GM10248 (cell line): ENCODE measurements at places on chromosomes 6 and 20.

DNA sequence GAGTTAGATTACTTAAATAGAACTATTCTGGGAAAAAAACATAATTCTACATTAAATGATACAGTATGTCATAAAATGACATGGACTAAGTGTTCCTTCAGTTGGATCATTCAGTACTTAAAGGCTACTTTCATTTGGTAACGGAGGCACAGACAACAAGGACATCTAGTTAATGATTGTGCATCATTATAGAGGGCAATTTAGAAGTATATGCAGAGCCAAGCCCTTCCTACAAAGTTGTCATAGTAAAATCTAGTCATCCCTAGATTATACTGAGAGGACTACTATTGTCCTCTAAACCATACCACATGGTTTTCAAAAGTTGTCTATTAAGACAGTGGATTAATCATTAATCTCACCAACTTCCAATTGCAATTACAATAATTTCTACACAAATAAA, 53.9 kb upstream of the STXBP5 start:
- DNase-seq, result no peak

DNA sequence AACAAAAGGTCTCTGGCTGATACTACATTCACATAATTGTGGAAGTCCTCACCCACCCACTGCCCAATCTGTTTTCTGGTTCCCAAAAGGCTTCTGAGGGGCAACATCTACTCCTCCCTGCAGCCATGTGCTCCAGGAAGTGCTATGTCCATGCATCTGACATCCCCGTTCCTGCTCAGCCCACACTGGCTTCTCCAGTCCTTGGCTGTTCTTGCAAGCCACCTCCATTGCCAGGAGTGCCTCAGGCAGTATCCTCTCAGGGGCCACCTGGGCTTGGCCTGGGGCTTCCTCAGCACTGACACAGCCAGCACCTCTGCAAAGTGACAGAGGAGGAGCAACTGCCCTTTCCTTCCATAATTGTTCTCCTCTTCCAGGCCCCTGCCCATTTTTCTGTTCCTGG, 18.3 kb downstream of the ARHGAP18 start:
- no peak for DNase-seq

DNA sequence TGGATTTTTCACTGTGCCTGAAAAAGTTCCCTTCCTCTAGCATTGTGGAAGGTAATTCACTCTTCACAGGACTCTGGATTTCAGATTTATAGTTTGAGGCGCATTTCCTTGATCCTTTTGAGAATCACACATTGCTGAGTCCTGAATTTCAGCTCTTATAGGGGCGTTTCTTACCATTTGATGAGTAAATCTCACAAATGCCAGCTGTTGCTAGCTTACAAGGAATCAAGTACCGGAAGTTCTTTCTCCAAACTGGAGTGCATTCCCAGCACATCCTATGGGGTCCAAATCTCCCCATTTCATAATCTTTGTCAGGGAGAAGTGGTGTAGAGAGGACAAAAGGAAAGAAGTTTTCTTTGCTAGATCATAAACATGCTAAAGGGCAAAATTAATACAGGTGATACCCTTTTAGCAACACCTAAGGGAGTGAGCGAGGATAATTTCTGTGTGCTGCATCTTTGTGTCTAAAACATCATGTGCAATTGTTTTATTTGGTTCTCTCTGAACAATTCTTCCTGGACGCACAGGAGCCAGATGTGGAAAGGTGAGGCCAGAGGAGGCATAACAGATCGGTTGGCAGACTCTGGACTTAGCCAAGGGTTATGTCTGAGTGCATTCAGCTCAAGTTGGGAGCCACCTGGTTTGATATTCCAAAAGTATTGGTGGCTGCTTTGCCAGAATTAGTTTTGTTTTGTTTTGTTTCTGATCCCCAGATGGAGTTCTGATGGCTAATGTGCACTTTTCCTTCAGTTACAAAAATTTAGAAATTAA, 37.4 kb upstream of the EYA2 start:
- DNase-seq, result no peak

- no peak for DNase-seq
Observed at GRCh38 chr20:48984575-48985219, 61.4 kb upstream of the CSE1L start.

DNA sequence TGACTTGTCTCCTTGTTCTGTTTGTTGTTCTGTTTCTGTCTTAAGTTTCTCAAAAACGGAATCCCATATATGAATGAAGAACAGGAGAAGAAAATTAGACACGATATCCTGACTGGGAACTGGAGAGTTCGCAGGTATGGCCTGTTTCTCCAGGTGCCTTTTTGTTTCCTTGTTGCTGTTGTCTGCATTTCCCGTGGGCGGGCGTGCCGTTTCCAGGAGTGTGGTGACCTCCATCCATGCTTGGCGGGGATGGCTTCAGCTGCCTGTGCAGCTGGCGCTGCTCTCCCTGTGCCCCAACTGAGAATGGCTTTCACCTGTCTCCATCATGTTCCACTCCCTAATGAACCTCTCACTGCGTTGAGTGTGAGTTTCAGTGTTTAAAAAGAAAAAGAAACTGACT, 4.4 kb downstream of the PNLDC1 start:
- no peak for DNase-seq

DNA sequence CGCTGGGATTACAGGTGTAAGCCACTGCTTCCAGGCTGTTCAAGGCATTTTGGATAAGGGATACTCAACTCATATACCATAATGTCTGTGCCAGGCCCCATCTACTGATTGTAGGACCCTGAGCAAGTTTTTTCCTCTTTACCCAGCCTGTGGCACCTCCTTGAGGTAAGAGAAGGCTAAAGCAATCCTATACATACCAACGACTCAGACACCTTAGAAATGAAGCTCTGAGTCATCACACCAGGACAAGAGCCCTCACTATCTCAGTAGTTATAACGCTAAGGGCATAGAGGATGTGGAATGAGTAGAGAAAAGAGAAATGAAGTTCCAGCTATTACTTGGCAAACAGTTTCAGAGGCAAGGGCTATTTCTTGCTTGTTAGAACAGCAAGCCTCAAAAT, 16.9 kb downstream of the NDRG3 start:
- peak; percentile 37 for DNase-seq

DNA sequence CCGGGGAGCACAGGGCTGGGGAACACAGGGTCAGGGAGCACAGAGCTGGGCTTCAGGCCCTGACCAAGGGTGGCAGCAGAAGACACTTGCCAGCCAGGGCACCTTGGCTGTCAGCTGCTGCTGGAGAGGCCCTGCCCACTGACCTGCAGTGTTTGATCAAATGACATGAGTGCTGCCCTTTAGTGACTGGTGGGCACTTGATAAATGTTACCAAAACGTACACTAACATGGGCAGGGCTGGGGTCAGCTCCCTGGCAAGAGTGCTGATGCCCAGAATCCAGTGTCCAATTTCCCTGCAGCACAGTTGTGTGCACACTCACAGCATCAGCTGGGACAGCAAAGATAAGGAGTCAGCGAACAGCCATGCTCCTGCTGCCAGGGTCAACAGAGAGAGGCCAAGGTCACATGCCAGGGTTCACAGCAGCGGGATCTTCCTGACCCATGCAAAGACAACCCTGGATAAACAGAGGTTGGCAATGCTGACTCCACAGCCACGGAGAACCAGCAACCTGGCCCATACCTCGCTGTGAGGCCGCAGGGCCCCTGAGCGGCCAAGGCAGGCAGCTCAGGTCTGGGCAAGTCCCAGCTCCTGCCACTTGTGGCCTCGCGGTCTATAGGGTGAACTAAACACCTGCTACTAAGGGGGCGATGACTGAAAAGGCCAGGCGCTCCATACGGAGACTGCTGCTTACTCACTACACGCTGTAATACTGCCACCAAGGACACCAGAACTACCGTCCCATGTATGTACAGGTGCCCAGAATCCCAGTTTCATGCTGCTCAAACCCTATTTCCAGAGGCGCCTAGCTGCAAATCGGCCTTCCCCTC, 46.3 kb downstream of the NINL start:
- no peak for DNase-seq

DNA sequence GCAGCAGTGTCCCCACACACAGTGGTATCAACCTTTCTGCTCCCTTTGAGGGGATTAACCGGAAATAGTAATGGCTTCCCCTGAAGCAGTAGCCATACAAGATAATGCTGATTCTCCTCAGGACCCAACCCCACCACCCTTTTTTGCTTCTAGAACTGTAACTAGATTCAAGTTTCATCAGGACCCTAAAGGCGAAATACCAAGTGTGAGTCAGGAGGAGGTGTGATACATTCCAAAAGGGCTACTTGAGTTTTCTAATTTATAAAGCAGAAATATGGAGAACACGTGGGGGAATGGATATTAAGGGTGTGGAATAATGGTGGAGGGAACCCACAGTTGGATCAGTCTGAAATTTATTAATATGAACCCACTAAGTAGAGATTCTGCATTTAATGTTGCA, 51.5 kb upstream of the CAP2 start:
- no peak for DNase-seq

DNA sequence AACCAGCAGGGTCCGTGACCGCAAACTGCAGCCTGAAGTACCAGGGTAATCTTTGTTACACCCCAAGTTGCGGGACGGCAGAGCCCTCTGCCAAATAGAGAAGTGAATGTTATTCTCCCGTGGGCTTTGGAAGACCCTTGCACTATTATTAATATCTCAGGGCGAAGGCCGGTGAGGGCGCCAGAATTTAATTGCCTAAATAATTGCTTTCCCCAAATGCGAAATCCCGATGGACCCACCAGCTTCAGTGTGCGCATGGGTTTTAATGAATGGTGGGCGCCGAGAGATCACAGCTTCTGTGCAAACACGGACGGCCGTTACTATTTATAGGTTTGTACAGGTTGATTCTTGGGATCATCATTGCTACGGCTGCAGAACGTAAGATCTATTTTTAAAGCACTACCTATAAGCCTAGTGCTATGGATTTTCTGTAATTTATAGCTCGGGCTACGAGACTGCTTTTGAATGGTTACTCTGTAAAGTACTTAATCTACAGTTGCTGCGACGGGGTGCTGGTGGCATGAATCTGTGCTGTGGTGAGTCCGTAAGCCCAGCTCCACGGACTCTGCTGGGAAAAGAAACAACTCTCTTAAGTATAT, 15.2 kb upstream of the PHACTR3 start:
- no peak for DNase-seq

- DNase-seq, result no peak
Observed at GRCh38 chr20:53937929-53938367, 132.4 kb downstream of the BCAS1 start.

DNA sequence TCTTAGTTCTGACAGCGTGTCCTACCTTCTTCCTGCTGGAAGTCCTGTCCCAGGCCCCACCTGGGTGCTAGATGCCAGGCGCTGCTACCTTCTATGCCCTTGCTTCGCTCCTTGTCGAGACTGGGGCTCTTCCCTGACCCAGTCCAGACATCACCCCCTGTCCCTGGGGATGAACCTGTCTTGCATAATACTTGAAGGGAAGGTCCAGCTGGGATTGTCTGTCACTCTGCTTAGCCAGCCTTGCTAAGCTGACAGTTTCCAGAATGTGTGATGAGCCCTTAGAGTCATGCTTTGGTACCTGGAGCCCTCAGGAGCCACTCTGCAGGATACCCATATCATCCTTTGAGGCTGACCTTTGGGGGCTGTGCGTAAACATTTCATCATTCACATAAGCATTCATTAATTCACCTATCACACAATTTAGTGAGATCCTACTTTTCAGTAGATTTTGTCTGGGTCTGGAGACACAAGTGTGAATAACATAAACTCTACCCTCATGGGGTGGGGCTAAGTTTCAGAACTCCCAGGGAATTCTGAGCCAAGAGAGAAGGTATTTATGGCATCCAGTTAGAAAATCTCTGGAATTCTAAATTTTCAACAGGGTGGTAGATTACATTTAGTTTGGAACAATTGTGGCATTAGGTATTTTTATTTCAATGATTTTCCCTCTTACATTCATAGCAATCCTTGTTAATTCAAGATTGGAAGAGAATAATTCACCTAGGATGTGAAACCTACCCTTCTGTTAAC, 151.1 kb upstream of the HDAC2 start:
- DNase-seq, result no peak

DNA sequence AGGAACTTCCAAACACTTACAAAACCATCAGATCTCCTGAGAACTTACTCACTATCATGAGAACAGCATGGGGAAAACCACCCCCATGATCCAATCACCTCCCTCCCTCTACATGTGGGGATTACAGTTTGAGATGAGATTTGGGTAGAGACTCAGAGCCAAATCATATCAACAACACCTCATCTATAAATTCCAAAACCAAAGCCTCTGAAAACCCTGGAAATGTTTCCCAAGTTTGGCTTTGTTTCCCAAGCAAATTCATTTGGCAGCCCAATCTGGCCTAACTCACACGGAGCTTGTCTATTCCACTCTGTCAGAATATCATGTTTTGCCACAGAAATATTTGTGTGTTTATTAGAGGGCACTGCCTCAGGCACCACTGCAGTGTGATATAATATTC, 142.6 kb downstream of the COL9A1 start:
- no peak for DNase-seq

- no peak for DNase-seq
Observed at GRCh38 chr20:47612670-47613069, 111.0 kb downstream of the NCOA3 start.

- DNase-seq, result no peak
Observed at GRCh38 chr6:81450180-81450579, 302.3 kb downstream of the TENT5A start.

GRCh38 chr6:10054672-10055071, 360.2 kb downstream of the TFAP2A start:
- DNase-seq, result no peak

DNA sequence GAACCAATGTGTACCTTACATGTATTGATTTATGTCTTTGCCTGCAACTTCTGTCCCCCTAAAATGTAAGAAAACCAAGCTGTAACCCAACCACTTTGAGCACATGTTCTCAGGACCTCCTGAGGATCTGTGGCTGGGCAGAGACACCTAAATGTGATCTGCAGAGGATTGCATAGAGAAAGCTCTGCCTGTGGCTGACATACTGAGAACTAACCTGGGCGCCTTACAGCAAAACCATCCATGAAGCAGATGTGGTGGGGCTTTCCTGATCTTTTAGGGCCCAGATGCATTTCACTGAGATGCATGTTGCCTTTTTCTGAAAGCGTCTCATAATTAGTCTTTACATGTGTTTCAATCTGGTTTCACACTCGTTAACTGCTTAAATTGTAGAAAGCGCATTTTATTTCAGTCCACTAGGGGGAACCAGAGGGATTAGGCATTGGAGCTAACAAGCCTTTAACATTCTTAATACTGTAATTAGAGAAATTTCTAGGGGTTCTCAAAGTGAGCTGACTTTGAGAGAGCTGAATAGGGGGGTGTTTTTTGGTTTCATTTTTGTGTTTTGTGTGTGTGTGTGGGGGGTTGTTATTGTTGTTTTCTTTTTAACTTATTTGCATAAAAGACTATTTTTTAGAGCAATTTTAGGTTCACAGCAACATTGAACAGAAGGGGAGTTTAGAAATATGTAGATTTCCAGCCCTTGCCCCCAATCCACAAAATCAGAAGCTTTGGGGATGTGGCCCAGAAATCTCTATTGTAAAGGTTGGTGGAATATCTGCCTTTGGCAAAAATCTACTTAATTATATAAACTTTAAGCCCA, 50.9 kb upstream of the FAM184A start:
- DNase-seq, result peak; percentile 57
